Peyer's patch (tissue), 4 donors: ENCODE measurements at places on chromosomes 2 and 18. TPM values are rescaled to one million over a fixed set of nuclear protein-coding genes. Genes with fewer than 3 reads are reported as not detected.

- H3K27ac ChIP-seq, result no peak overlapping the region
- no peaks in the 10 kb centered on the region for H3K36me3 ChIP-seq
- DNase-seq, result no peak
- H3K27me3 ChIP-seq, result no peaks in the 10 kb centered on the region
- no peaks in the 10 kb centered on the region for H3K4me1 ChIP-seq
- no peak overlapping the region for H3K4me3 ChIP-seq
Observed at GRCh38 chr2:135909976-135910375, 33.7 kb upstream of the MCM6 start.

DNA sequence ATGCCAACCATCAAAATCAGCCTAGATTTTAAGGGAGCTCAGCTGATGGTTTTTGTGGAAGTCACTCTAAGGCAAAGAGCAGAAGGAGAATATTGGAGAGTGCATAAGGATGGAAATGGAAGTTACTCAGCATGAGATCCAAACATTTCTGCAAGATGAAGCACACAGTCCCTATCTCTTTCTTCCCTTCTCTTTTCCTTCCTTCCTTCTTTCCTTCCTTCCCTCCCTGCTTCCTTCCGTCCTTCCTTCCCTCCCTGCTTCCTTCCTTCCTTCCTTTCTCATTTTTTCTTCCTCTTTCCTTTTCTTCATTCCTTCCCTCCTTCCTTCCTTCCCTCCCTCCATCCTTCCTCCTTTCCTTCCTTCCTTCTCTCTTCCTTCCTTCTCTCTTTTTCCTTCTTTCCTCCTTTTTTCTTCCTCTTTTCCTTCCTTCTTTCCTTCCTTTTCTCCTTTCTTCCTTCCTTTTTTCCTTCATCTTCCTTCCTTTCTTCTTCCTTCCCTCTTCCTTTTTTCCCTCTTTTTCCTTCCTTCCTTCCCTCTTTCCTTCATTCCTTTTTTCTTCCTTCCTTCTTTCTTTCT, 727.9 kb upstream of the CDH2 start:
- no peaks in the 10 kb centered on the region for H3K27me3 ChIP-seq
- H3K27ac ChIP-seq, result no peak overlapping the region
- H3K4me1 ChIP-seq, result no peaks in the 10 kb centered on the region
- DNase-seq, result no peak
- H3K36me3 ChIP-seq, result no peaks in the 10 kb centered on the region

DNA sequence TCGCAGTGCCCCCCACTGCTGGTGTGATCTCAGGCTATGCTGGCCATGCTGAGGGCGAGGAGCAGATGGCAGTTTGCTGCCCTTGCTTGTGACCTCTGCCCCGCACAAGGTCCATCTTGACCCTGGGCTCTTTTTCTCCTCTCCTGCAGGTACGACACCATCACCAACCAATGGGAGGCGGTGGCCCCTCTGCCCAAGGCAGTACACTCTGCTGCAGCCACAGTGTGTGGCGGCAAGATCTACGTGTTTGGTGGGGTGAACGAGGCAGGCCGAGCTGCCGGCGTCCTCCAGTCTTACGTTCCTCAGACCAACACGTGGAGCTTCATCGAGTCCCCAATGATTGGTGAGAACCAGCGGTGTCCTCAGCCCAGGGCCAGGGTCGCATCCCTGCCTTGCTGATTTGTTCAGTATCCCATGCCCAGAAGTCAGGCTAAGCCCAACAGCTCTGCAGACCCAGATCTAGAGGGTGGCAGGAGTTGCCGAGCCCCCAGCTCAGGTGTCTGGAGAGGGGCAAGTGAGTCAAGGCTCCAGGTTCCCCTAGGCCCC, 223.8 kb downstream of the ATAD2B start:
- H3K36me3 ChIP-seq, result peaks cover 14% of the 10 kb centered on the region
- H3K27ac ChIP-seq, result no peak overlapping the region
- no peaks in the 10 kb centered on the region for H3K27me3 ChIP-seq

Gene COL3A1
- 58.1 TPM for total RNA-seq

Gene DYSF
- total RNA-seq, result 3.7 TPM

DNA sequence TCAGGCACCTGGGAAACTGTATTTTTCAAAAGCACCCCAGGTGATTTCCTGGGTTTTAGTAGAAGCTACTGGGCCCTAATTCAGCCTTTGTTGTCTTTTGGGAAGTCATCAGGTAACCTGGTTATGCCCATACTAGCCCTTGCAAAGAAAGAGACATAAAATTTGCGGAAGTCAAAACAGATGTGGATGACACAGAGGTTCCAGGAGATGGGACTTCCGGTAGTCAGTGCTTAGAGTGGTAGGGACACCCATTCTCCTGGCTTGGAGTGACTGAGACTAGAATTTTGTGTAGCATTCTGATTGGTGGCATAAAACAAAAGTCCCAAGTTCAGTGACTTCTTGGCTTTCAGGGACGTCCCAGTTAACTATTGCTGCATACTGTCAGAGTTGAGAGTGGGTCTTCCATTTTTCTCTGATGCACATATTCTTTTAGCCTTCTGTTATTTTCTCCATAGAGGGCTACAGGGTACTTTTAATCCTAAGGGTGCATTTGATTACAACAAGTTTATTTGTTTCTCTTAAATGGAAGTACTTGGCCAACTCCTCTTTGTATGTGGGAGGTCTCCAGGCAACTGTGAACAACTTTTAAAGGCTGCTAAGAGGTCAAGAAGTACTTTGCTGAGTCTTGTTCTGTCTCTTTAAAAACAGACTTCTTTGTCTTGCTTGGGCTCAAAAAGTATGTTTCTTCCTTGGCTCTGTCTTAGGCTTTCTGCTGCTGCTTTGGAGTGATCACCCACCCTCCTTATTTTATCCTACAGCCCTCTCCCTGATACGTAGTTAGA, 8.8 kb downstream of the NAB1 start:
- DNase-seq, result no peak
- no peak overlapping the region for H3K27ac ChIP-seq
- H3K4me1 ChIP-seq, result no peaks in the 10 kb centered on the region
- no peaks in the 10 kb centered on the region for H3K27me3 ChIP-seq
- no peak overlapping the region for H3K4me3 ChIP-seq
- H3K36me3 ChIP-seq, result peaks cover 5% of the 10 kb centered on the region

- DNase-seq, result no peak
- H3K27me3 ChIP-seq, result no peaks in the 10 kb centered on the region
- no peaks in the 10 kb centered on the region for H3K36me3 ChIP-seq
- H3K4me3 ChIP-seq, result no peak overlapping the region
Observed at GRCh38 chr2:147646818-147647468, 197.9 kb upstream of the ACVR2A start.

DNA sequence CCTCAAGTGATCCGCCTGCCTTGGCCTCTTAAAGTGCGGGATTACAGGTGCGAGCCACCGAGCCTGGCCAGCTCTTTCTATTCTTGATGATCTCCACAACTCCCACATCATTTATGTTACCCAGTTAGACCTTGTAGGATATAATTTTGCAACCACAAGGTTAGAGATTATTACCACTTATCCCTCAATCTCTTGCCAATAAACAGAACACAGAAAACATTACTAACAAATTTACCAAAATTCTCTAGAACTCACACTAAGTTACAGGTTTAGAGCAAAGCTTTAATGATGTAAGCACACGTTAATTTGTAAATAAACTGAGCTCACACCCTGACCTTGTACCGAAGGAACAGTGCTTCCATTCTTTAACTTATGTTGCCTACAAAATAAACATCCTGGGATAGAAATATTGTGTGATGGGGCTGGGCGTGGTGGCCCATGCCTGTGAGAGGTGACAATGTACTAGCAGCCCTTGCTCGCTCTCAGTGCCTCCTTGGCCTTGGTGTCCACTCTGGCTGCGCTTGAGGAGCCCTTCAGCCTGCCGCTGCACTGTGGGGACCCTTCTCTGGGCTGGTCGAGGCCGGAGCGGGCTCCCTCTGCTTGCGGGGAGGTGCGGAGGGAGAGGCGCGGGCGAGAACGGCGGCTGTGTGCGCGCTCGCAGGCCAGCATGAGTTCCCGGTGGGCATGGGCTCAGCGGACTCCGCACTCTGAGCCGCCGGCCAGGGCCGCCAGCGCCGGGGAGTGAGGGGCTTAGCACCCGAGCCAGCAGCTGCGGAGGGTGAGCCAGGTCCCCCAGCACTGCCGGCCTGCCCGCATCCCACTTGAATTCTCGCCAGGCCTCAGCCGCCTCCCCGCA, 42.1 kb upstream of the ITSN2 start:
- H3K4me1 ChIP-seq, result no peaks in the 10 kb centered on the region
- H3K27me3 ChIP-seq, result no peaks in the 10 kb centered on the region
- no peaks in the 10 kb centered on the region for H3K36me3 ChIP-seq
- no peak overlapping the region for H3K4me3 ChIP-seq
- no peak for DNase-seq
- no peak overlapping the region for H3K27ac ChIP-seq

DNA sequence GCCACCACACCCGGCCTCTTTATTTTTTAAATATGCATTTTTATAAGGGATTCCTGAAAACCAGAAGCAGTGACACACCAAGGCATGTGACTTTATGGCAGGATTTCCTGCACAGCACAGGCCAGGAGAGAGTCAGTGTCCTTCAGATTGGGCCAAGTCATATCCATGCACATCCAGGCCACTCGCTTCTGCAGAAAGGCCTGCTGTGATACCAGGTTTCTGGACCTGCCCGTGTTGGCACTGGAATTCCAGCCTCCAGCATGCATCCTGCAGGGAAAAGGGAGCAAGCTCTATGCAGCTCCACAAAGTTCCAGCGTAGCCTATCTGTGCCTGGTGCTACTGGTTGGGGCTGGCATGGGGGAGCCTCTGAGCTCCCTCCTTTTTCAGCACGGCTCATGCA, 36.8 kb downstream of the MEX3C start:
- no peak for DNase-seq
- no peaks in the 10 kb centered on the region for H3K4me1 ChIP-seq
- H3K36me3 ChIP-seq, result no peaks in the 10 kb centered on the region

DNA sequence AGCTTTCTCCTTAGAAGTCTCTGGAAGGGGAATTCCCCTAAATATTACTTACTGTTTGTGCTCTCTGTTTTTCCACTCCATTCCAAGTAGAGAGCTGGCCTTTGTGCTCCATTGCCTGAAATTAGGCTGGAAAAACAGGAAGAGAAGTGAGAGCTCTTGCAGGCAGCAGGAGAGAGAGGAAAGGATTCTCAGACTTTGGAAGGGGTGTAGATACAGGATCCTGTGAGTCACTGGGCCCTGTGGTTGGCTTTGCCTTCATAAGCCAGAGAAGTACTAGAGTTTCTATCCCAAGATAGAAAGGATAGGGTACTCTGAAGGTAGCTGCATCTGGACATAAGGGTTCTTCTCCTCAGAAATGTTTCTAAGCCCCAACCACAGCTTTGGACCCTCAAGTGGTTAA, 188.9 kb downstream of the CMPK2 start:
- no peak for DNase-seq
- H3K4me3 ChIP-seq, result no peak overlapping the region
- H3K36me3 ChIP-seq, result no peaks in the 10 kb centered on the region
- H3K27ac ChIP-seq, result no peak overlapping the region
- H3K4me1 ChIP-seq, result no peaks in the 10 kb centered on the region
- H3K27me3 ChIP-seq, result no peaks in the 10 kb centered on the region

- no peak overlapping the region for H3K4me3 ChIP-seq
- no peak overlapping the region for H3K27ac ChIP-seq
- H3K27me3 ChIP-seq, result no peaks in the 10 kb centered on the region
- DNase-seq, result no peak
- no peaks in the 10 kb centered on the region for H3K36me3 ChIP-seq
Observed at GRCh38 chr2:75547345-75548035, 13.2 kb downstream of the EVA1A start.
